ENCODE measurements at places on chromosomes 2 and 18.

DNA sequence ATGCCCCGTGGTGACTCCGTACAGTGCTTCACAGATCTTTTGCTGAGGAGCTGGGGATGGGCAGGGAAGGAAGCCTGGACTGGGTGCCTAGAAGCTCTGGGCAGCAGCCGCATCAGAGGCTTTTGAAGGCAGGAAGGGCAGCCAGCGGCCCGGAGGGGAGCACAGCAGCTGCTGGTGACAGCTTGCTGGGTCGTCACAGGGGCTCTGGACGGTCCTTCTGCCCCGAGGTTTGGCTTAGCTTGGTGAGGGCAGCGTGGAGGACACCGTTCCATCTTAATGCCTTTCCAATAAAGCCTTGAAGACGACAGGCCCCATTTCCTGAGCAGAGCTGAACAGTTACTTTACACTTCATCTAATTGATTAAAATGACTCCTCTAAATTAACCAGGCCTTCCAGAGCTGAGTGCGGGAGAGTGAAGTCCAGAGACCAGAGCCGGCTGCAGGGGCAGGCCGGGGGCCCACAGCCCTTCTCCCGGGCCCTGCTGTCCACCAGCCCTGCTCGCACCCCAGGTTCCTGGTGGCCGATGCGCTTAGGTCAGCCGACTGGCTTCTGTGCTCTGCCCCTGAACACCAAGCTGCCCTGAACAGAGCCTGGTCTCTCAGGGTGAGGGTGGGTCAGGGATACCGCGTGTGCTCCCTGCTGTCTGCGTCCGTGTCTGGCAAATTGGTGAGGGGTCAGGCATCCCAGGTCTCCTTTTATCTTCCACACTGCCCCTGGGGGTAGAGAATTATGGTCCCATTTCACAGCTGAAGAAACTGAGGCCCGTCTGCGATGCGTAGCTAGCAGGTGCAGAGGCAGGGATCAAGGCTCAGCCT, 43.5 kb downstream of the RRM2 start:
- DNase-seq, result no peak

DNA sequence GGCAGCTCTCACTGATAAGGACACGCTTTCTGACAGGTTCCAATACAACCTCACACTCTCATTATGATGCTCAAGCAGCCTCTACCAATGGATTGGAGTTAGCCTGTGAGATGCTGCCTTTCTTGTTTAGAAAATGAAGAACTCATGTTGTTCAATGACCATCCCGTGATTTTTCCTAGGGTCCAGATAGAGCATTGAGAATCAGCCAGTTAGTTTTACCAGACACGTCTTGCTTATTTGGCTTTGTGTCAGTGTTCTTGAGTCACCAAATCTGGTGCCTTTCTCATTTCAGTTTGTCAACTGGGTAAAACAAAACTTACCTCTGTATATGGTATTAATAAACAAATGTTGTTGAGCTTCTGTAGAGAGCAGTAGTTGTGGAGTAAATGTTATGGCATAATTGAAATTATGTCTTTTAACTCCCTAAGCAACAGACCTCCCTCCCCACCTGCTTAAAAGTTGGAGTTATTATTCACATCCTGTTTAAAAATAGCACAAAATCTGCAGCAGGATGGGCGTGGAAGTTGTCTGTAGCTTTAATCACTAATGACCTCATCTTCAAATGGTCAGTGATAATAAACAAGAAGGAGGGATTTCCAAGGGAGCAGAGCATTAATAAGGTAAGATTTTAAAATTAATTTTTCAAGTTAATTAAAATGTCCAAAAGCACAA, 167.3 kb downstream of the HRH4 start:
- no peak for DNase-seq

- DNase-seq, result no peak
These were observed 115.6 kb upstream of the RMDN2 start for GRCh38 chr2:37809525-37809924.

DNA sequence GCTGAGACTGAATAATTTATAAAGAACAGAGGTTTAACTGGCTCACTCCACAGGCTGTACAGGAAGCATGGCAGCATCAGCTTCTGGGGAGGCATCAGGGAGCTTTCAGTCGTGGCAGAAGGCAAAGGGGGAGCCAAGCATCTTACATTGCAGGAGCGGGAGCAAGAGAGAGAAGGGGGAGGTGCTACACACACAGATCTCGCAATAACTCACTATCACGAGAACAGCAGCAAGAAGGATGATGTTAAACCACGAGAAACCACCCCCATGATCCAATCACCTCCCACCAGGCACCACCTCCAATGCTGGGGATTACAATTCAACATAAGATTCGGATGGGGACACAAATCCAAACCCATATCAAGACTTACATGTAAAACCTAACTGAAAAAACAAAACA, 17.8 kb upstream of the MATN3 start:
- DNase-seq, result no peak

GRCh38 chr2:39550701-39551285, 113.7 kb upstream of the MAP4K3 start:
- DNase-seq, result no peak

All from central memory CD4-positive, alpha-beta T cell (primary cell).